ENCODE measurements at places on chromosomes 12 and 14.

- no peak for DNase-seq
Measured at GRCh38 chr14:52106840-52107239, 38.0 kb upstream of the NID2 start.

DNA sequence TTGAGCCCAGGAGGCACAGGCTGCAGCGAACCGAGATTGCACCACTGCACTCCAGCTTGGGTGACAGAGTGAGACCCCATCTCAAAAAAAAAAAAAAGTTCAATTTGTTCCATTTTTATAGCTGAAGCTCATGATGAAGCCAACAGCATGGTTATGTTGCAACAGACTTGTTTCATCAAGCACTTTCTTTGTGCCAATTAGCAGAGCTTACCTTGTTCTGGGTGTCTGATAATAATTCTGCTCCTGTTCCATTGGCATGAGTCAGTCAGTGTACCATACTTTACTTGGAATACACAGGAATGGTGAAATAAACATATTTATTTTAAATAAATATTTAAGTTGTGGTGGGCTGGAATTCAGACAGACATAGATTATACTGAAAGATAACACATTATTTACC lies 100.8 kb upstream of the DAAM1 start:
- no peak for DNase-seq

DNA sequence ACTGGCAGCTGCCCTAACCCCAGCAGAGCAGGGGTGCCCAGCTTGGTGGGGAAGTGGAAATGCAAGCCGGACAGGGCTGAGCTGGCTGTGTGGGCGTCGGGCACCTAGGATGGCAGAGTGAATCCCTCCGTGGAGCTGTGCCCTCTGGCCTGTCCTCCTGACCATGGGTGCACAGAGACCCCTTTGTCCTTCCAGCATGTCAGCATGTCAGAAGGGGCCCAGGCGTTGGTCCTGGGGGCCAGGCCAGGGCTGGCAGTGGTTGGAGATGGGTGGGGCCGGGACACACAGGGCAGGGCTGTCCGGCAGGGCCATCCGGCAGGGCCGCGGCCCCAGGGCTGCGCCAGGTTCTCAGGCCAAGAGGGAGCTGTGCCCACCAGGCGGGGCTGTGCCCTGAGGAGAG lies 8.8 kb upstream of the TEX22 start:
- no peak for DNase-seq

DNA sequence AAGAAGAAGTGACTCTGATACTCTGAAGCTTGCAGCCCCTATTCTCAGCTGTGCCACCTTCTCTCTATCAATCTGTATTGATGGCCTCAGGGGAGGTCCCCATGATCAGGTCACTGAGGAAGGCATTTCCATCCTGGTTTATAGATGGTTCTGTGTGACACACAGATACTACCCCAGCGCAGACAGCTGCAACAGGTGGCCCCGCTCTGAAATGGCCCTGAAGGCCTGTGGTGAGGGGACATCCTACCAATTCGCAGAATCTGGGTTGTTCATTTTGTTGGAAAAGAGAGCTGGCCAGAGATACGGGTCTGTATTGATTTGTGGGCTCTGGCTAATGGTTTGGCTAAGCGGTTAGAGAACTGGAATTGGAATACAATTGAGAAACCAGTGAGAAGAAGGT lies 21.7 kb downstream of the DLK1 start:
- DNase-seq = no peak

- peak; percentile 49 for DNase-seq
Measured at GRCh38 chr14:92846162-92846897, 52.2 kb downstream of the GOLGA5 start.

DNA sequence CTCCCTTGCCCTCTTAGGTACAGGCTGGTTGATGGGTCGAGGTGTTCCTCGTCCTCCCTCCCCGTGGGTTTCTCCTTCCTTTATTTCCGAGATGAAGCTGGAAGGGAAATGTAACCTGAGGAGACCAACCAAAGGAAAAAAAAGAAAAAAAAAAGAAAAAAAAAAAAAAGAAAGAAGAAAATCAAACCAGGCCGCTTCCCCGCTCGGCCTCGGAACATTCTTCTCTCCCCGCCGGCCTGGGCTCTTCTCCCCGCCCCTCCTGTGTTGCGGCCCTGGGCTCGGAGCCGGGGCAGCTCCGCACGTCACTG lies 1.6 kb upstream of the NFATC4 start:
- DNase-seq = no peak

DNA sequence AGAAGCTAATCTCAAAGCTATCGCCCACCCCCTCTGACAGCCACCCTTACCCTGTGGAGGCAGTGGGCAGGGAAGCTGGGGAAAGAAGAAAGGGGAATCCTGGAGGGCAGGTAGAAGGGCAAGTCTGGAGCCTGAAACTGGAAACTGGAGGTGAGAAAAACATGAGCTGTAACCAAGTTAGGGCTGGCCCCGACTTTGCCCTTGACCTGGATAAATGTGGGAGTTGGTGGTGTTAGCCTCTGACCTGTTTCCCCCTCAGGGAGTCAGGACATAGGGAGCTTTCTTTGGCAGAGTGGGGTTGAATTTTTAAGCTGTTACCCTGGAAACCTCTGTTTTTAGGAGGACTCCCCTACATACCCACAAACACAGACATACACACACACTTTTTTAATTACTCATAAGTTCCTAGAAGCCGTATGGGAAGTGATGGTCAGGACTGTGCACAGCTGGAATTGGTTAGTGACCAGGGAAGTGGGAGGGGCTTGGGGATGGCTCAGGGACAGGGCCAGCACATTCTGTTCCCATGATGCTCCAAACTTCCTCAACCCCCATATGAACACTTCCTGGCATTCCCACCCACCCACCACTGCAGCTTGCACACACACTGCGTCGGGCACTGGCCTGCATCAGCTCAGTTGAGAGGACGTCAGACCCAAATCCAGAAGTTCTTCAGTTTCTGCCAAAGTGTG lies 5.0 kb upstream of the MMP19 start:
- no peak for DNase-seq

- DNase-seq = no peak
Measured at GRCh38 chr12:70149665-70150064, 93.6 kb upstream of the CNOT2 start.

- no peak for DNase-seq
Measured at GRCh38 chr14:56135001-56135400, 16.8 kb downstream of the PELI2 start.

GRCh38 chr12:104793285-104793684 lies 164.8 kb downstream of the SLC41A2 start:
- no peak for DNase-seq

DNA sequence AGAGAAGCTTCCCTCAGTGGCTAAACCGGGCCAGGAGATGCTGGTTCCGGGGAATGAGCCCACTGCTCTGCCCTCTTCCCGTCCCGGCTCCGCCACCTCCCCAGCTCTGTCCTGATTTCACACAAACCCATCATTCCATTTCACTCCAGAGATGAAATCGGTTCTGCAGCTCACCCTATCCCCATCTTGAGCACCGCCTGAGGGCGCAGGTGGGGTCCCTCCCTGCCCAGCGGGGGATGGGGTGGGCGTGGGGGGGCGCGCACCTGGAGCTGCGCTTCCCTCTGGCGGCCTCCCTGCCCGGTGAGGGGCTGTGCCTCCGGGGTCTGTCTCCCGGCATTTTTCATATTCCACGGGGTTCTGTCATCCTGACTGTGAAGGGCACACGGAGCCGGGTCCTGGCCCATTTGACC lies 44.7 kb downstream of the NOC4L start:
- no peak for DNase-seq

DNA sequence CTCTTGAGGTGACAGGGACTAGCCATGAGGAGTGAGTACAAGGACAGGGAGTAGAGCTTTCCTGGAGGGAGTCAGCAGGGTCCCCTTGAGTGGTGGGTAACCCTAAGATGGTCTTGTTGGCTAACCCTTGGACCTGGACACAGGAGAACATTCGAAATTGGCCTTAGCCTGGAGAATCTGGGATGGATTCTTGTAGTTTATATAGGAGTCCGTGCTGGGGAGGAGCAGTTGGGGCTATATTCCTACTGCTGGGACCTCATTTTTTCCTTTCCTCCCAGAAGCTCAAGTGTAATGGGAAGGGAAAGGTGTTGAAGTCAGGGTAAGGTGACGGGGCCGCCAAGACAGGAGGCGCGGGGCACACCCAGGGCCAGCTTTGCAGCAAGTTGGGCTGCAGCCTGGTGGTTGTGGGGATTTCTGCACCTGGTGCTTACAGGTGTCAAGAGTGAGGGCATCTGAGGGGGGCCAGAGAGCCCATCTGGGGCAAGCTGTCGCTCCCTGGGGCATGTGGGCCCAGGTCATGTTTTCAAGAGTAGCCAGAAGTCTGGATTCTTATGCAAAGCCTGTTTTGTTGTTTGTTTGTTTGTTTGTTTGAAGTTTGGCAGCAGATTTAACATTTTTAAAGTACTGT lies 5.1 kb downstream of the BCL7A start:
- DNase-seq = no peak

All from NK-92 treated with Interleukin-12 subunit alpha and Interleukin-12 subunit beta, amount 100 ng/mL, for 24 hours (cell line).